ENCODE measurements at places on chromosomes 16 and 17.

DNA sequence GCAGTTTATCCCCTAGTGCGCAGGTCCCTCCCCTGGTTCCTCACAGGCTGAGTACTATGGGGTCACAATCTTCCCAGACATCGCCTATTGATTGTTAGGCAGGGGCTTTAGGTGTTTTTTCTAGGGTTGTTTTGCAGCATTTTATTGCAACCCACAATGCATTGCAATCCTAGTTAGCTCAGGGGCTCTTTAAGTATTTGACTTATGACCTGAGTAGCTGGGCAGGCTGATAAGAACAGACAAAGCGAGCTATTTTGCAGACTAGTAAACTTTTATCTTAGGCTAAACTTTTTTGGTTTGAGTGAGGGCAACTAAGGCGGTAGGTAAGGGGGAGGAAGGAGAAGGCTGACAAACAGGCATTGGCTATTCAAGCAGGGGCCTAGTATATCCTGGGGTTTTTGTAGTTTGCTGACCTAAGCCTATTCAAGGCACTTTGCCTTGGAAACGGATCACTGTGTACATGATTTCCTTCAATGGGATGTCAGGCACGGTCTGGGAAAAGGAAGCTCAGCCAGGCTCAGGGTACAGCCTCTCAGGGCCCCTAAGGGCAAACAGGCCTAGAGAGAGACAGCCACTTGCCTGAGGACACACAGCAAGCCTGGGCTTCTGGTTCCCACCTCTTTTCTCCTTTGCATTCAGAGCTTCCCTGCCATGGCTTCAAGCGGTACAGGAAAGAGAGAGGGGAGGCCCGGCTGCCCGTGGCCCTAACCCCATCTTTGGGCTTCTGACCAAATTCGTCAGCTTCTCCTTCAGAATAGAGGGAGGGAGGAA, 6.4 kb downstream of the DRC7 start:
- DNase-seq: no peak

- DNase-seq: no peak
Observed at GRCh38 chr16:85522308-85522841, 90.7 kb upstream of the GSE1 start.

GRCh38 chr16:20624882-20625807, 49.0 kb upstream of the ACSM2B start:
- DNase-seq: no peak

GRCh38 chr17:48994549-48995303, 2.5 kb upstream of the IGF2BP1 start:
- DNase-seq: no peak

- DNase-seq: no peak
Observed at GRCh38 chr17:61452301-61453290, at the start of gene TBX4. Gene TBX4 (plus strand): TSS chr17:61452422. CDS start chr17:61456491, 4,069 bp downstream.

GRCh38 chr16:6209355-6209930, 1111.8 kb upstream of the EEF2KMT start:
- no peak for DNase-seq

DNA sequence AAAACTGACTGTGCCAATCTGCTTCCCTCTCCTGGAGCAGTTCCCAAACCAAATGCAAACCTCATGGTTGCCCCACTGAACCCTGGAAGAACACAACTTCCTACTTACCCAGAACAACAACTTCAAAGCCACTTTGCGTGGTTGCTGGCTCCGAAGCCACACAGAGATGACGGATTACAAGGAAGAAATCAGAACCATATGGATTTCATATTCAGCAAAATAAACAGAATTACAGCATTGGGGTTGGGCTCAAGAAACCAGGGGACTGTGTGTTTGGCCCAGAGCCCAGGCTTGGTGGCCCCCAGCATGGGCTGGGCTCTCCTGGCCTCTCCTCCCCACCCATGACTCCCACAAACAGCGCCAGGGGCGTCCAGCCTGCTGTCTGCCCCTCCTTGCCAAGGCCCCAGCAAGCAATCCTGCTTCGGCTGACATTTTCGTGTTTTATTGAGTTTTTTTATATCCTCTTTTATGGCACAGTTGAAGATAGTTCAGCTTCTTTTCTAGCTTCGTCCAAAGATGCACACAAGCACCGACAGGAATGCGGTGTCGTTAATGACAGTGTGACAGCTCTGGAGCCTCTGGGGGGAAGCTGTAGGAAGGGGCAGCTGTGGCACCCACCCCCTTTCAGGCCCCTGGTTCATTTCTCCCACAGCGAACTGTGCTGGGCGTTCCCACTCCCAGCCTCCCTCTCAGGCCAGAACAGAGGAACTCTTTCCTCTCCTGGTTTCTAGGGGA, 137.1 kb downstream of the GAS7 start:
- DNase-seq: peak; percentile 67

GRCh38 chr16:54817432-54817831, 113.2 kb upstream of the IRX5 start:
- no peak for DNase-seq

DNA sequence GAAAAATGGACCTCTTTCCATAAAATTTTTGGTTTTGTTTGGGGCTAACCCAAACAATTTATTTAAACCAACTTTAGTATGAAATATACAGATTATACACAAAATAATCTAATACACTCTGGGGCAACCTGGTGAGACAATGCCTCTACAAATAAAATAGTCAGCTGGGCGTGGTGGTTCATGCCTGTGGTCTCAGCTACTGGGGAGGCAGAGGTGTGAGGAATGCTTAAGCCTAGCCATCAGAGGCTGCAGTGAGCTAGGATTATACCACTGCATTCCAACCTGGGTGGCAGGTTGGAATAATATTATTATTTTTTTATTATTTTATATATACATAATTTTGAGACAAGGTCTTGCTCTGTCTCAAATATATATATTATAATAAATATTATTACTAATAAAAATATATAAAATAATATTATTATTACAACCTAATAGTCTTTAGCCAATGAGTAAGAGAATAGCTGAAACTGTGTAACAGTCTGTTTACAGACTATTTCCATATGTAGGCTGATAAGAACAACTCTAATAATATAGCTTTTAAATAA, 50.5 kb downstream of the GLG1 start:
- DNase-seq: no peak

DNA sequence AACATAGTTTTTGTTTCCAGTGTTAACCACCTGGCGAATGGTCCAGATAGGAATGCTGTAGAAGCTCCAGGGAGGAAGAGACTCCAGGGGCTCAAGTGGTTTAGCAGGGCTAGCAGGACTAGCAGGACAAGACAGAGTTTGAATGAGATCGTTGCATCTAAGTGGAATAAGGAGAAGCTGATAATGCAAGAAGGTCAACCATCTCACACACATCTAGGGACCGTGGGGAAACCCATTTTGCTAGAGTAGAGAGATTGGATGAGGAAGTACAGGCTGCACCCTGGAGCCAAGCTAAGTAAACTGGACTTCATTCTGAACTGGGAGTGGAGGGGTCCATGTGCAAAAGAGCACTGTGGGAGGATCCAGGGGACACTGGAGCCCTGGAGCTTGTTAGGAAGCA, 86.1 kb upstream of the HSBP1 start:
- DNase-seq: no peak

GRCh38 chr17:73092523-73093135, at the start of gene SLC39A11:
Gene SLC39A11 (minus strand): TSS chr17:73092688. CDS start chr17:73088764, 3,924 bp downstream.
- DNase-seq: peak; percentile 81

DNA sequence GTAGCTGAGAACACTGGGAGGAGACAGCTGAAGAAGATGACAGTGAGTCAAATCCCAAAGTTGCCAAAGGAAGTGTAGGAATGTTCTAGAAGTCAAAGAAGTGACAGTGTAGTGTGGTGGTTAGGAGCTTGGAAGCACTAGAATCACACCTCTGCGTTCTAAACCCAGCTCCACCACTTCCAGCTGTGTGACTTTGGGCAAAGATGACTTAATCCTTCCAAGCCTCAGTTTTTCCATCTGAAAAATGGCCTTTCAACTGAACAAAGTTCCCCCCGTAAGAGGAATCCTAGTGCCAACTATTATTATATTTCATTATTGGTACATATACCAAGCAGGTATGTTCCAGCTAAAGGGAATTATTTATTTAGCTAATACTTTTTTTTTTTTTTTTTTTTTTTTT, 56.0 kb downstream of the IQCK start:
- no peak for DNase-seq

DNA sequence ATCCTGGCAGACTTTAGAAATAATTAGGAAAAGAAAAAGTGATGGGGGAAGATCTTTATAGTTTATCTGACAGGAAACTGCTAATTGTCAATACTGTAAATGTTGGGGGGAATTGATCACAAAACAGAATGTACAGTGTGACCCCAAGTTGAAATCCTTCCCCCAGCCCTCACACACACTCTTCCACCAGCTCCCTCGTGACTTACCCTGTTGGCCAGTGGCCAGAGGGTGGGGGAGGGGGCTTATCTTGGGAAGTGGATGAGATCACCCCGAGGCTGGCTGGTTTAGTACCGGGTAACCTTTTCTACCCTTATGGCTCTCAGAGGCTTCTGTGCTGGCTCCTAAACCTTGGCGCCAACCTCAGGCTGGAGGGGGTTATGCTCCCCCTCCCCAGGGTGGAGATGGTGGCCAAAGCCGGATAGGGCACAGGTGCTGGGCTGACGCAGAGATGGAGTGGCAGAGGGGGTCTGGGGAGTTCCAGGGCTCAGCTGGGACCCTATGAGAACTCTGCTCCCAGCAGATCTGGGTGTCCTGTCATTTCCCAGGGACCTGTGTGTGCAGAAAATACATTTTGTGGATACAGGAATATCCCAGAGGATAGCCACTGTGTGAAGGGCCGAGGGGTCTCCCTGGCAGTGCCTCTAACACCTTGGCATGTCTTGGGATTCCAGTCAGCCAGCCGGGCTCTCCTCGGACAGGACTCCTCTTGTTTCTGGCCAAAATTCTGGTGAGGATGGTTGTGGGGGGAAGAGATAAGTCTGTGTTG, 18.6 kb downstream of the CDH16 start:
- peak; percentile 64 for DNase-seq

DNA sequence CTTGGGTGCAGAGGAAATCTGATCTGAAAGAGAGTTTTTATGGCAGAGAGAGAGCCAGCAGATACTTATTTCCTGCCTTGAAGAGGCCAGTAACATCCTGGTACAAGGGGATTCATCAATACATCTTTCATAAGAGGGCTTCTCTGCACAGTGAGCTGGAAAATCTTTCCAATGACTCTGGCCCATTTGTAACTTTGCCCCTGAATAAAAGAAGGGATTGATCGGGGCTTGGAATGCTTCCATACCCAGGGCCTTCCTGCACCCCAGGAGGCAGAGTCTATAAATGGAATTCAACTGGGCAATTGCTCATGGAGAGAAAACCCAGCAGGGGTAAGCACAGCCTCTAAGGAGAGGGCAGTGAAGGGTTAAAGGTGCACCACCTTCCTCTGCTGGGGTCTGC, 163.3 kb downstream of the XYLT1 start:
- DNase-seq: no peak

DNA sequence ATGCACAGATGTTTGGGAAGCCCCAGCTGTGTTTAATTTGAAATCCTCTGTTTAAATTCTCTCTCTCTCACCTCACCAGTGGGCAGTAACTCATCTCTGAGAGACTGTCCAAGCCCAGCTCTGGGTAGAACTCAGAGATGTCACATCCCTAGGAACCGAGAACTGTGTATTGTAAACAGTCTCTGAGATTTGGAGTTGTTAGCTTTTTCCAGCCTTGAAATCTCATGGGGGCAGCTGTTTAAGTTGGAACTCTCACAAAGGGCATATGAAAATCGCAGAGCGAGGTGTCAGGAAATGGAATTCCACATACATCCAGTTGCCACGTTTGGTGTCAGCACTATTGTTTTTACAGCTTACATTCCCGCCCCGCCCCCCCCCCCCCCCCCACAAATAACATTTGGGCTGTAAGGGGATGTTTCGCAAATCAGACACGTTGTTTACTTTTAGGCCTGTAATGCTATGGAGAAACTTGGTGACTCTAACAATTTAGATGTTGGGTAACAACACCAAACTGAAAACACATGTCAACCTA, 34.3 kb downstream of the VPS35L start:
- peak; percentile 36 for DNase-seq

GRCh38 chr16:84228256-84228838, 11.5 kb downstream of the KCNG4 start:
- DNase-seq: no peak

- no peak for DNase-seq
Observed at GRCh38 chr16:66551348-66551759, 1.0 kb upstream of the CKLF start.

- DNase-seq: no peak
Observed at GRCh38 chr16:3879887-3880564, 487 bp downstream of the CREBBP start.

- no peak for DNase-seq
Observed at GRCh38 chr17:71224824-71225575, 895.8 kb upstream of the SOX9 start.

GRCh38 chr17:48231995-48232959, 124.7 kb downstream of the SNX11 start:
- no peak for DNase-seq

DNA sequence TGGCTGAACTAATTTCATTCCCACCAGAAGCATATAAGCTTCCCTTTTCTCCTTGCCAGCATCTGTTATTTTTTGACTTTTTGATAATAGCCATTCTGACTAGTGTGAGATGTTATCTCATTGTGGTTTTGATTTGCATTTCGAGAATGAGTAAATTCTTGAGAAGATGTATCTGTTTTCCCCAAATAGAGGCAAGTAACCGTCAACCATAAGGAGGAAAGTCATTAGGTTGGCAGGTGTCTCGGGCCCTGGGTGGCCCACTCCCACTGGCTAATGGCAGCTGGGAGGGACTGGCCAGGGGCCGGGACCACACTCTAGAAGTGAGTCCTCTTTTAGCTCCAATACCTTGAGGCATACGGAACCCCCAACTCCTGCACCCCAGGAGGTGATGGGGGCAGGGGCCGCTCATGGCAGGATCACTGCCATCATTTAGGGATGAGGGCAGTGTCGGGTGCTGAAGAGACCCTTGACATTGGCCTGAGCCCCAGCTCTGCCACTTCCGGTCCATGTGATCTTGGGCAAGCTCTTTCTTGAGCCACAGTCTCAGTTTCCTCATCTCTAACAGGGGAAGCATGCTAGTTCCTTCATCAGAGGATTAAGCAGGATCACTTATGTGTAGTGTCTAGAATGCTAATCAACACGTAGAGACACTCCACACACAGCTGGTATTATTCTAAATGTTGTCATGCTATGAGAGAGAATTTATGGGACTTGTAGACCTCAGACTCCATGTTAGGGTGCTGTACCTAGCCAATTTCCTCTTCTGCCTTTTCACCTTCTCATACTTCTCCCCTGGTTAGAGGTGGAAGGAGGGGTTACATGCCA, 44.3 kb downstream of the RGS9 start:
- DNase-seq: no peak

DNA sequence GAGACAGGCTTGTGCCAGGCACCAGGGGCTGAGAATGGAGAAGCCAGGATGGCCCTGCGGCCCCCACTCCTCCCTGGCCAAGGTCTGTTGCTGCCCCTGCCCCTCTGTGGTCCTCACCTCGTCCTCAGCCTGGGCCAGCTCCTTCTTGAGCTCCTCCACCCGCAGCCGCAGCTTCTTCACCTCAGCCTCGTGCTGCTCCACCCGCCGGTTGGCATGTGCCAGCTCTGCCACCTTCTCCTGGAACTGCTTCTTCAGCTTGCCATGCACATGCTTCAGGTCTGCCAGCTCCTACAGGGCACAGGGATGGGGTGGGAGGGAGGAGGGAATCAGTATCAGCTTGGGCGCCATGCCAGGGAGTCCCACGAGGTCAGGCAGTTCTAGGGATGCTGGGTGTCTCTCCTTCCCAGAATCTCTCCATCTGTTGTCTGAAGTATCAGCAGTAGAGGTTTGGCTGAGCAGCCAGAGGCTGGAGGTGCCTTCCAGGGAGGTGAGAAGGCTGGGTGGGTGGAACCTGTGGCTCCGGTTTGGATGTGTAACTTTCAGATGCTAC, 20.1 kb downstream of the CCDC102A start:
- DNase-seq: no peak
